Left lung (tissue), 14 donors: ENCODE measurements at places on chromosomes 1 and 21. TPM values are rescaled to one million over a fixed set of nuclear protein-coding genes. Genes with fewer than 3 reads are reported as not detected.

DNA sequence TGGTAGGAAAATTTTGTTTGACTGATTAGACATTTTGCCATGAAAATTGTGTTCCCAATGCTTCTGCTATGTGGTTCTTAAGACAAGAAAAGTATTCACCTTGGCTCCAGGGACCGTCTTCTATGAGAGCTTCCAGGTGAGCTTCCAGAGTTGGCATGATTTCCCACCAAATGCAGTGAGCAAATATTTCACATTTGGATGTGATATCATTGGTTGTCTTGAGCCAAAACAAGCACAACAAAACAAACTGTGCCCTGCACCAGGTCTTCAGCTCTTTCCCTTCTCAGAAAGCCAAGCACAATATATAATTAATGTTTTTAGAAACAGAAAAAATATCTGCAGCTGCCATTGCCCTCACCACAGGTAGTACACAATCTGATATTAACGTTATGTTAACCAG is 1009.0 kb downstream of the PLA2G4A start:
- DNase-seq = no peak

- DNase-seq = no peak
Measured at GRCh38 chr1:9630331-9631111, 21.0 kb upstream of the PIK3CD start.

Gene FMOD
- 72.4 TPM for polyA plus RNA-seq

DNA sequence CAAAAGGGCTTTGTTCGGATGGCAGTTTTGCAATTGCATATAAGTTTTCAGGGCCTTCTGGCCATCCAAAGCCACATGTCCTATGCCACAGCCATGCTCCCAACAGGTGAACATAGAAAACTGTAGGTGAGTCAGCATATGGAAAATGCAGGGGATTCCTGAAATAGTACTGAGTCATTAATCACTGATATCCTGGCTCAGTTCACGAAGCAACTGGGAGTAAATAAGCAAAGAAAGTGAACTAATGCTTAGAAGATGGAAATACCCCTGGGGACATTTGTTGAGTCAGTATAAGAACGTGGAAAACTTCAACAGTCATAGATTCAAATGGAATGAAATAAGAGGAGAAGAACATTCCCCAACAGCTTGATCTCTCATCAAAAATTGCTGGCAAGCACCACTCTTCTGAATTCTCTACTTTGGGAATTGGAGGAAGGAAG is 148.9 kb upstream of the RUNX1 start:
- no peak for DNase-seq
